GM20000 (cell line): ENCODE measurements at places on chromosomes 13 and 19.

GRCh38 chr19:4576016-4576933 is 16.8 kb upstream of the SEMA6B start:
- peak; percentile 83 for DNase-seq

GRCh38 chr13:40943073-40943472 is 76.0 kb downstream of the ELF1 start:
- no peak for DNase-seq

DNA sequence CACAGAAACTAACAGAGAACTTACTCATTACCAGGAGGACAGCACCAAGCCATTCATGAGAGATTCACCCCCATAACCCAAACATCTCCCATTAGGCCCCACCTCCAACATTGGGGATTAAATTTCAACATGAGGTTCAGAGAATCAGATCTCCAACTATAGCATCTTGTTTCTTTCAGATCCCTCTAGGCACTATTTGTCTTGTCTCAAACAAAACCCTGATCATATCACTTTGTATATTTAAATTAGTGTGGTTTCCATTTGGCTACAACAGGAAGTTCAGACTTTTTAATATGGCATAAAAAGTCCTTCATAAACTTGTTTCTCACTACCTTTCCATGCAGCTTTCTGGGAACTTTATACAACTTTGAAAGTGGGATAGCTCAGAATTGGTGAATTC is 699.0 kb upstream of the MIR17HG start:
- no peak for DNase-seq

DNA sequence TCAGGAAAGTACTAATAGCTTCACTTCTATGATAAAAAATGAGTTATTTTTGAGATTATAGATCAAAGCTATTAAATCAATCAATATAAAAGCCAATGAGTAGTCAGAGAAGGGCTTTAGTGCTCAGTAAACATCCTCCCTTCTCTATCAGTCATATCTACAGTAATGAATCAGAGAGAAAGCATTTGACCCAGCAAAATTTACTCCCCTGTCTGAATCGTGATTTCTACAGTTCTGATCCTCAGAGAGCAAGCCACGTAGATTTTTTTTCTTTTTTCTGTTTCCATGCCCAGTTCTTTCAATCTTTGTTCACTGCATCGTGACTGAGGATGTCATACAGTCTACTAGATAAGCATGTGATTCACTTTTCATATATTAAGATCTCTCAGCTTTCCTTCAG is 16.2 kb upstream of the MBNL2 start:
- no peak for DNase-seq

- DNase-seq: no peak
These were observed 23.4 kb downstream of the MBD3L2B start for GRCh38 chr19:6997679-6998445.

GRCh38 chr13:49499889-49500660 is 4.3 kb downstream of the PHF11 start:
- peak; percentile 18 for DNase-seq
